Activated T-cell treated with anti-CD3 and anti-CD28 coated beads, Interleukin-2, amount 50 U/mL, for 72 hours (primary cell): ENCODE measurements at places on chromosomes 16 and 17. TPM values are rescaled to one million over a fixed set of nuclear protein-coding genes. Genes with fewer than 3 reads are reported as not detected.

DNA sequence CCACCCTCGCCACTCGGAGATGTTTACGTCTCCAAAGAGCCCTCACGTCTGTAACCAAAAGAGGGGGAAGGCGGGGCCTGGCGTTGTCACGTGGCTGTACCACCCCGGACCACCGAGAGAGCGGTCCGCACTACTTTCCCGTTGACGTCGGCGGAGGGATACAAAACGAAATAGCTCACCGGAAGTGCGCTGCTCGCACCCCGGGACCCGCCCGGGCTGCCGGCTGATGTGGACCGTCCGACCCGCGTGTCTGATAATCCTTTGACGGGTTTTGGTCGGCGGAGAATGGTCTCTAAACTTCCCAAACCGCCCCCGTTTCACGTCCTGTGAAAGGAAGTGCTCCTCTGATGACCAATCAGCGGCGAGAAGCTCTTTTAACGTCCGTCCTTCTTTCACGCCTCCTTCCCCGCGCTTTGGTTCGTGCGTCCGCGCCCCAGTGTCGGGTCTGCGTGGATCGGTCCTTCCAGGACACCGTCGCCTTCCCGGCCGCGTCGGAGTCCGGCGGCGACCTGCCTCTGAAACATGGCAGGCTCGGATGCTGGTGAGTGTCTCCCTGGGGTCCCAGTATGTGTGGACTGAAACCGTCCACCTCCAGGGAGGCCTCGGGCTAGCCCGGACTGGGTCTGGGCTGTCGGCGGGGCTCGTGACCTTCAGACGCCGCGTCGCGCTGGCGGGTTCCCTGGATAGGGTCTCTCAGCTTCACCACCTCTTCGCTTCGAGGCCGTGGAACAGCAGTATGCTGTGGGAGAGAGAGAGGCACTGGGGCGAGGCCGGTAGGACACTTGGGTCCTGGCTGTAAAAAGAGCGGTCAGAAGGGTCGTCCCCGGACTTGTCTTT is at the start of gene CEP95:
TSS of gene CEP95 (plus strand) at position 402 of the 837 bp plus-strand sequence. CDS start at position 523, 121 bp downstream.
- no peaks in the 10 kb centered on the region for H3K27me3 ChIP-seq
- H3K4me3 ChIP-seq, result peak within 1 kb of the TSS; percentile 98
- H3K36me3 ChIP-seq, result peaks cover 51% of the 10 kb centered on the region
- DNase-seq, result peak; percentile 98

DNA sequence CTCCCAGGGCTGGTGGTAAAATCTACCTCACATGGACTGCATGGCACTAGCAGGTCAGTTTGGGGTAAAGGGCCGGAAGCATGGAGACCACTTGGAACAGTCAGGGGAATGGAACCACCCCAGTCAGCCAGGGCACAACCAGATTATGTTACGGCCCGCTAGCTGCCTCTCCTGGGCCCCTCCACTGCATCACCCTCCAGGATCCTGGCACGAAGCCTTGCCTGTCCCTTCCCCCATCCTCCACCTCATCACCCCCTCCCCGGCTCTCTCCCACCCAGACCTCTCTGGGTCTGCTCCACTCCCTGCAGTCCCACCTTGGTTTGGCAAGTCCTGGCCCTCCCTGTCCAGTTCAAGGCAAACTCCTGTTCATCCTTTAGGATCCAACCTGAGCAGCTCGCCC is 91.7 kb downstream of the CLEC16A start:
- no peak overlapping the region for H3K27ac ChIP-seq
- DNase-seq, result no peak
- H3K27me3 ChIP-seq, result no peaks in the 10 kb centered on the region

DNA sequence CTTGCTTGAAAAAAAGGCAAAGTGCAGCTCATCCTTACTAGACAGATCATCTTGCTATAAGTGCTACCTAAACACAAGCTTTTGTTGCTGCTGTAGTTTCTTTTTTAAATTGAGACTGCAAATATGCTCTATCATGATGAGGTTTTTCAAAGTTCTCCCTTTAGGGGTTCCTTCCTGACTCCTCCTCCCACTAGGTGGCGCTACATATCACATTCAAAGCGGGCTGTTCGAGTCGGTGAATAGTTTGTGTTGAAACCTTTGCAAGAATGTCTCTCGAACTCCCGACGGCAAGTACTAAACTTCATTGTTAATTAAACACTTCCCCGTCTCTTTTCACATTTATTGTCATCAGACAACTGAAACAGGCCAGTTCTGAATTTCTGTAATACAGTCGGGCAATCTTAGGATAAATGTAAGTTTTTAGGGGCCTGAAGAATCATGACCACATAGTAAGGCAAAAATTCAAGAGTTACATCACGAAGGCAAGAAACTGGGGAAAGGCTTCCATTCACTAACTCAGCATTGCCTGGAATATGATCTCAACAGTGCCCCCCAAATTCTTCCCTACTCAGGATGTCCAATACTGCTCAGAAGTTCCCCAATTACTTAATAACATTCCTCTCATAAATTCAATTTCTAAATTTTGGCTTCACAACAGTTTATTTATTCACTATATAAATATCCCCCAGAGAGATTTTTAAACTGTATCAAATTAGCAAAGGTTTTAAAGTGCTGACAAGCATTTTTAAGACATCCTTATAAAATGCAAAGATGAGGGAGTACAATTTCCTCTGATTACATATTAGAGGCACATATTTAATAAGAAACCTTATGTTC is 6.7 kb downstream of the HS3ST3A1 start:
- H3K36me3 ChIP-seq, result no peaks in the 10 kb centered on the region
- H3K4me3 ChIP-seq, result no peak overlapping the region
- H3K4me1 ChIP-seq, result peaks cover 6% of the 10 kb centered on the region
- peak; percentile 85 for DNase-seq

TBC1D3K gene
- not detected for total RNA-seq

GRCh38 chr17:78607038-78607437 is 29.8 kb upstream of the DNAH17 start:
- H3K4me3 ChIP-seq, result no peak overlapping the region
- H3K27ac ChIP-seq, result no peak overlapping the region
- no peaks in the 10 kb centered on the region for H3K36me3 ChIP-seq

- DNase-seq, result no peak
- H3K4me3 ChIP-seq, result no peak overlapping the region
- no peak overlapping the region for H3K27ac ChIP-seq
- H3K36me3 ChIP-seq, result no peaks in the 10 kb centered on the region
- peaks cover 17% of the 10 kb centered on the region for H3K27me3 ChIP-seq
- H3K4me1 ChIP-seq, result peaks cover 4% of the 10 kb centered on the region
Measured at GRCh38 chr17:60107526-60108257, 29.0 kb upstream of the HEATR6 start.

GRCh38 chr16:75745823-75746222 is 19.5 kb upstream of the CPHXL start:
- DNase-seq, result no peak
- no peak overlapping the region for H3K4me3 ChIP-seq
- no peaks in the 10 kb centered on the region for H3K4me1 ChIP-seq
- no peak overlapping the region for H3K27ac ChIP-seq
- peaks cover 23% of the 10 kb centered on the region for H3K27me3 ChIP-seq

GRCh38 chr16:80631581-80631980 is 90.8 kb downstream of the DYNLRB2 start:
- H3K27me3 ChIP-seq, result no peaks in the 10 kb centered on the region
- no peak overlapping the region for H3K4me3 ChIP-seq
- no peaks in the 10 kb centered on the region for H3K4me1 ChIP-seq

- no peaks in the 10 kb centered on the region for H3K27me3 ChIP-seq
- H3K4me1 ChIP-seq, result no peaks in the 10 kb centered on the region
- DNase-seq, result no peak
- no peak overlapping the region for H3K27ac ChIP-seq
Measured at GRCh38 chr16:28603381-28604185, 6.3 kb downstream of the SULT1A1 start.

GRCh38 chr17:70535986-70536385 is 366.7 kb downstream of the KCNJ2 start:
- no peak overlapping the region for H3K4me3 ChIP-seq
- no peaks in the 10 kb centered on the region for H3K4me1 ChIP-seq
- H3K27ac ChIP-seq, result no peak overlapping the region
- no peaks in the 10 kb centered on the region for H3K36me3 ChIP-seq
- no peak for DNase-seq

GRCh38 chr17:39205112-39205526 is 5.0 kb downstream of the RPL19 start:
- H3K36me3 ChIP-seq, result peaks cover 19% of the 10 kb centered on the region
- H3K4me1 ChIP-seq, result peaks cover 72% of the 10 kb centered on the region
- no peak overlapping the region for H3K4me3 ChIP-seq
- no peak overlapping the region for H3K27ac ChIP-seq
- H3K27me3 ChIP-seq, result no peaks in the 10 kb centered on the region

GPRC5B gene
- 0.17 TPM for total RNA-seq

FNDC8 gene
- total RNA-seq, result not detected

- H3K27me3 ChIP-seq, result peaks cover 9% of the 10 kb centered on the region
- no peak for DNase-seq
- H3K27ac ChIP-seq, result no peak overlapping the region
- no peaks in the 10 kb centered on the region for H3K36me3 ChIP-seq
- no peak overlapping the region for H3K4me3 ChIP-seq
- H3K4me1 ChIP-seq, result no peaks in the 10 kb centered on the region
Measured at GRCh38 chr16:67404740-67405226, 11.5 kb upstream of the TPPP3 start.

DNA sequence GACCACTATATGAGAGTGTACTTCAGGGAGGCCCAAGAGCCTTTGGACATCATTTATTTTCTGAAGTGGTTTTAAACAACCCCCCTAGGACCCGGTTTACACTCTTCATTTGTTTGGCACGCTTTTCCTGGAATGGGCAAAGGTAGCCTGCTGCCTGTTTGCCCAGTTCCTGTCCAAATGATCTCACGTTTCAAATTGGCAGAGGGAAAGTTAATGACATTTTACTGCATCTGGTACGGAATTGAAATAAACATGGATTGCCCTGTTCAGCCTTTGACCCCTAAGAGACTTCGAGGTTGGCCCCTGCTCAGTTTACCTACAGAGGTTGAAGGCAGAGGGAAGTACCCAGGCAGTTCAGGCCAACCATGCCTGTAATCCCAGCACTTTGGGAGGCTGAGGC is 5.8 kb upstream of the RPRML start:
- peaks cover 6% of the 10 kb centered on the region for H3K4me1 ChIP-seq
- no peak for DNase-seq
- peaks cover 25% of the 10 kb centered on the region for H3K27me3 ChIP-seq
- no peak overlapping the region for H3K4me3 ChIP-seq
- no peak overlapping the region for H3K27ac ChIP-seq

DNA sequence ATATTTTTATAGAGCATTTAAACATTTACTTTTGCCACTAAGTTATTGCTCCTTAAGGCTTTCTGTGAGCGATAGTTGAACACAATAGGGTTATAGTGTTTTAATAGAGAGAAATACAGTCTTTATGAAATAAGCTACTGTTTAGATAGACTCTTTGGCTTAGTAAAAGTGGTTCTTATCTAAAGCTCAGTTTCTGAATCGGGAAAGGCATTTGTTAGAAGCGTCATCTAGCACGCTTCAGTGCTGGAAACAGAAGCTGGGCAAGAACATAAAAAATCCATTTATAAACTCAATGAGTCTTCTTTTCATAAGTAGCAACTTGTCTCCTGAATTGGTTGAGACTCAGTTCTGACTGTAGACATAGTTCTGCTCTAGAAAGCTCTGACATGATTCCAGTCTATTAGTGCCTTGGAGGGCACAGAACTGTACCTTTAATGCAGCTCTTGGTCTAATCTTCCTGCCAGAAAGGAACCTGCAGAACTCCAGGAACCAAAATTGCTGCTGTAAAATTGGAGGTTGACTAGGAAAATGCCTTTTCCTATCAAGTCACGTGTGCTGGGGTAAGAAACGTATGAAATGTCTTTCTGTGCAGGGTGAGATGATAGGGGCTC is 55.4 kb upstream of the DNAJA2 start:
- no peaks in the 10 kb centered on the region for H3K36me3 ChIP-seq
- no peak overlapping the region for H3K27ac ChIP-seq
- H3K27me3 ChIP-seq, result no peaks in the 10 kb centered on the region
- no peak for DNase-seq
